ENCODE measurements at places on chromosomes 12 and 14.

GRCh38 chr14:99148131-99148530, 123.9 kb downstream of the BCL11B start:
- no peak for DNase-seq

DNA sequence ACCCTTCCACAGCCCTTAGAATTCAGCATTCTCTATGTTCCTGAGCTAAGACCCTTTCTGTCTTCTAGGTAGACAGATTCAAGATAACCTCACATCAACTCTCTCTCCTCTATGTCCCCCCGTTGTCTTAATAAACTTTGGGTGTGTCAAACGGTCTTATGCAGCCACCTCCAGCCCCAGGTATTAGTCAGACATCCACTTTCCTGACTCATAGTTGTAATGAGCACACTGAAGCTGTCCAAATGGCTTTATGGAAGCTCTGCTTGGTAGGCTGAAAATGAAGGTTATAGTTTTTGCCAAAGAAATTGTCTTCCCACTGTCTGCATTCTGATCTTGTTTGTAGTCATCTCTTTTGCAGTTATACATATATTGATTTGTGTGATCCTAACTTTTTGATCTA, 482.0 kb downstream of the RMST start:
- DNase-seq: no peak

GRCh38 chr14:95355422-95355821, 35.7 kb upstream of the CLMN start:
- DNase-seq: no peak

- DNase-seq: peak; percentile 16
These were observed 113.4 kb downstream of the CRADD start for GRCh38 chr12:93790472-93791152.

- DNase-seq: no peak
These were observed 1044.8 kb upstream of the FOXG1 start for GRCh38 chr14:27721760-27722159.

GRCh38 chr14:39426605-39427004, 5.6 kb downstream of the FBXO33 start:
- peak; percentile 43 for DNase-seq

DNA sequence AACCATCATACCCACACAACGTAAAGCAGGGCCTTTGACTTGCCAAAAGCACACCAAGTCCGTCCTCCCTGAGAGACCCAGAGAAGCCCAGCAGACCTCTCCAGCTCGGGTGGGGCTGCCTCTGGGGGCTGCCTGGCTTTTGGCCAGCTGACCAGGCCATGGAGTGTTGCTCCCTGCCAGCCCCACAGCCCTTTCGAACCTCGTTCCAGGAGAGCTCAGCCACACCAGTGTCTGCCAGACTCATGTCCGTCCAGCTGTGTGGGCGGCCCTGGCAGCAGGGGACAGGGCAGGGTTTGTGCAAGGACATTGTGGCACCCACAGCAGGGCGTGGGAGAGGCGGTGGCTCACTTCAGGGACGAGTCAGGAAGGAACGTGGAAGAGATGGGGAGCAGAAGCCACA, 22.6 kb upstream of the IRF2BPL start:
- DNase-seq: no peak

- no peak for DNase-seq
These were observed 276.9 kb upstream of the PRKD1 start for GRCh38 chr14:30204431-30204980.

DNA sequence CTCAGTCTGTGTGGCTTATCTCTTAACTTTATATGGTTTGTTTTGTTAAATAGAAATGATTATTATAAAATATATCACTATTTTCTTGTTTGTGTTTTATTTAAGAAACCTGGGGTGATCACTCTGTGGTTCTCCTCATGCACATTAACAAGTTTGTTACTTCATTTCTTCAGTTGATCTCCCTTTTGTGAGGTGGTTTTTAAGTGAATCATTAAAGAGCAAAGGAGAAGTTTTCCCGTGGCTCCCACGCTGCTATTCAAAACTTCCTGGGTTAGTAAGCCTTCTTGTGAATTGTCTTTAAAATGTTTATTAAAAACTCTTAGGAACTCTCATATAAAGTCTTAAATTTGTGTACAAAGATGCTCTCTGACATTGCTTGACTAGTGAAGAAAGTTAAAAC, 11.8 kb downstream of the ADIPOR2 start:
- DNase-seq: no peak

GRCh38 chr12:64745980-64746379, 13.2 kb downstream of the GNS start:
- DNase-seq: no peak

DNA sequence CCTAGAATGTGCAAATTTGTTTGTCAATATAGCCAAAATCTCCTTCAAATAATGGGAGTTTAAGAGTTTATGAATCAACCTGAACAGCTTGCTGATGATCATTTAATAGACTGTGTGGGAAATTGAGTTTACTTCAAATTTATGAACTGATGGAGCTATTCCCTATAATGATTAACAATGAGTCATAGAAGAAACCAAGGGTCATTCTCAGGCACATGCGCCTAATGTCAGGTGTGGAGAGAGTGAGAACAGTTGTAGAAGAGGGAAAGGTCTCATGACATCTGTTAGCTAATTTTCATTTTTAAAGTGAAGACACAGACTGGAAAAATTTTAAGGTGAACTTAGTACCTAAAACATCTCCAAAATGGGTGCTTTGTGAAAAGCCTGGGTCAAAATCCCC, 191.8 kb downstream of the BMP4 start:
- DNase-seq: no peak

DNA sequence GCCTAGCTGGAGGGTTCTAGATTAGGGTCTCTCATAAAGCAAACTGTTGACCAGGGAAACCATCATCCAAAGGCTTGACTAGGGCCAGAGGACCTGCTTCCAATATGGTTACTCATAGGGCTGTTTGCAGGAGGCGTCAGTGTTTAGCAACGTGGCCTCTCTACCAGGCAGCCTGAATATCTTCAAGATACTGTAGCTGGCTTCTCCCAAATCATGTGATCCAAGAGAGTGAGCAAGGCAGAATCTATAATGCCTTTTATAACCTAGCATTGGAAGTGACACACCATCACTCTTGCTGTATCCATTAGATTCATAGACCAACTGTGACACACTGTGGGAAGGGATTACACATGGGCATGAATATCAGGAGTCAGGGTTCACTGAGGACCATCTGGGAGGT, 17.3 kb downstream of the TPH2 start:
- DNase-seq: no peak

DNA sequence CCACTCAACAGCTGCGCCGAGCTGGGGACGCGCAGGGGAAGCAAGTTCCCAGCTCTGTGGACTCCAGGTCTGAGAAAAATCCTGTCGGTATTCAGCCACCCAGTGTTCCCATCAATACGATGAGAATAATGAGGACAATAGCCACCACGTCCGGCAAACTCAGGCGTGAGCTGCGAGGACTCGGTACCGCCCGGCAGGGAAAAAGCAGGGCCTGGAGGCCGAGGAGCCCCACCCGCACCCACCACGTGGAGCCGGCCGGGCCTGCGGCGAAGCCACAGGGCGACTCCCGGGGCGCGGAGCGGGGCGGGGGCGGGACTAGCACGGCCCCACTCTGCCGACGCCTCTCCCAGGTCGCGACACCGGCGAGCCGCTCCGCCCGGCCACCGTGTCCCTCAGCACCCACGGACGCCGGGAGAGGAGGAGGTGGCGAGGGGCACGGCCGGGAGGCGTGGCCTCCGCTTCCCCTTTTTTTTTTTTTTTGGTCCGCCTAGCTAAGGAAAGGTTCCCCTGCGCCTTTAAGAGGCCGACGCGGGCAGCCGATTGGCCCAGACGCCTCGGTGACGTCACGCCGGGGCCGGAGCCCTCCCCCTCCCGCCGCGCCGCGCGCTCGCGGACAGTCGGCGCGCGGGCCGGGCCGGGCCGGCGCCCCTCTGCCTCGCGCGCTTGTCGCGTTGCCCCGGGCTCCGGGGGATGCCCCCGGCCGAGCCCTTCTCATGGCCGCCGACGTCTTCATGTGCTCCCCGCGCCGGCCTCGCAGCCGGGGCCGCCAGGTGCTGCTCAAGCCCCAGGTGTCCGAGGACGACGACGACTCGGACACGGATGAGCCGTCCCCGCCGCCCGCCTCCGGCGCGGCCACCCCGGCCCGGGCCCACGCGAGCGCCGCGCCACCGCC, at the start of gene MLXIP:
Gene MLXIP, plus strand, starts transcription at position 616 of the 892 bp plus-strand sequence. Its CDS starts 98 bp downstream, at position 714.
- peak; percentile 82 for DNase-seq

DNA sequence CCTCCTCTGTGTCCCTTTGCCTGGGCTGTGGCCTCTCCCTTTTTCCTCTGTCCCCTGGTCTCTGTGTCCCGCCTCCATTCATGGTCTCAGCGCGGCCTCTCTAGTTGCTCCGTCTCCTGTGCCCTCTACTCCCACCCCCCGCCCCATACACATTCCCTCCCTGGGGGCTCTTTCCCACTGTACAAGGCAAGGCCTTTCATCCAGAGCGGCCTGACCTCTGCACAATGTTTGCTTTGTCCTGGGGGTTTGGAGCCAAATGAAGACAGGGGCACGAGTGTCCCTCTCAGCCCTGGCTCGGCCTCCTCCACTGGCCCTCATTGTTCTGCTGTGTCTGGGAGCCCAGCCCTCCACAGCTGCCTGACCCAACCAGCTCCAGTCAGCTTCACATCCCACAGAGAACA, 678.6 kb downstream of the BCL11B start:
- no peak for DNase-seq

- DNase-seq: no peak
These were observed 70.0 kb downstream of the GALNT9 start for GRCh38 chr12:132259364-132259871.

GRCh38 chr14:105155681-105156413, 12.7 kb downstream of the JAG2 start:
- no peak for DNase-seq

DNA sequence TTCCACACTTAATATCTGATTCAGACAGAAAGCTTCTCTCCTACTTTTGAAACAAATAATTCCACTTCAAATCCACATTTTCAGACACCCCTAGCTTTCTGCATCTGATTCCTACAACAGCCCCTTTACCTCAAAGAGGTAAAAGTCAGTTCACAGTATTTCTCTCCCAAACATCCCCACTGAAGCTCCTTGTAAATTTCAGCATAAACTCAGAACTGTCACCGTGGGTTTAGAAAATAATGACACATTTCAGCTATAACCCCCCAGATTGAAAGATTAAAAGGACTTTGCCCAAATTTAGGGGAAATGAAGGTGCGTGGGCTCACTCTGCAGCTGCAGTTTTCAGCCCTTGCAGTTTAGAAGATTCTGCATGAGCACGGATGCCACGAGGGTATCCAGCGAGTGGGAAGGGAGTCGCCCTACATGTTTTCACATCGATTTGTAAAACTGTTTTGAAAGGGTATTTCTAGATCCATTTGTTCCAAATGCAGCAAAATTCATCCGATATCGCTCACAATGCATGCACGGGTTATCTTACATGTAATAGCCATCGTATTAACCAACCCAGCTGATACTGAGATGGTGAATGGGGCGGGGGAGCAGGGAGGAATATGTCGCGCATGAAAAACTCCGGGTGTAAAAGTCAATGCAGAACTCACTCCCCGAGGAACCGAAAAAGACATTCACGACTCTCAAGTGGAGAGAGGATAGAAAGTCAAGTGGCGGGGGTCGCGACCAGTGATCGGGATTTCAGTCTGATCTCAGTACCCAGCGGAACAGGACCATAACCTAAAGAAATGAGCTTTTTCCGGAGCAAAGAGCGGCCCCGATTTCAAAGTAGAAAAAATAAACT, 5.0 kb upstream of the CCND2 start:
- no peak for DNase-seq

GRCh38 chr12:117882181-117882580, 86.6 kb downstream of the KSR2 start:
- DNase-seq: no peak

- no peak for DNase-seq
These were observed 12.3 kb upstream of the TAMALIN start for GRCh38 chr12:51994539-51994820.

GRCh38 chr12:20832911-20833310, 22.4 kb downstream of the SLCO1B3 start:
- no peak for DNase-seq

DNA sequence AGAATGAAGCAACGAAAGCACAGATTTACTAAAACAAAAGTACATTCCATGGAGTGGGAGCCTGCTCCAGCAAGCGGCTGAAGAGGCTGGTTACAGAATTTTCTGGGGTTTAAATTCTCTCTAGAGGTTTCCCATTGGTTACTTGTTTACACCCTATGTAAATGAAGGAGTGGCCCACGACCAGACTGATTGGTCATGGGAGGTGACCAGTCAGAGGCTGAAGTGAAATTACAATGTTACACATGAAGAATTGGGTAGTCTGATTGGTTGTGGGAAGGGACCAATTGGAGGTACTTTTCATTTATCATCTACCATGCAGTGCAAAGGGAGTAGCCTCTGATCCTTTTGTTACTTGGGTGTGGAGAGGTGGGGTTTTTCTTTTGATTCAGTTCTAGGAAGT, 36.2 kb upstream of the APPL2 start:
- no peak for DNase-seq

GRCh38 chr12:4736091-4736490, 15.9 kb downstream of the GALNT8 start:
- no peak for DNase-seq

DNA sequence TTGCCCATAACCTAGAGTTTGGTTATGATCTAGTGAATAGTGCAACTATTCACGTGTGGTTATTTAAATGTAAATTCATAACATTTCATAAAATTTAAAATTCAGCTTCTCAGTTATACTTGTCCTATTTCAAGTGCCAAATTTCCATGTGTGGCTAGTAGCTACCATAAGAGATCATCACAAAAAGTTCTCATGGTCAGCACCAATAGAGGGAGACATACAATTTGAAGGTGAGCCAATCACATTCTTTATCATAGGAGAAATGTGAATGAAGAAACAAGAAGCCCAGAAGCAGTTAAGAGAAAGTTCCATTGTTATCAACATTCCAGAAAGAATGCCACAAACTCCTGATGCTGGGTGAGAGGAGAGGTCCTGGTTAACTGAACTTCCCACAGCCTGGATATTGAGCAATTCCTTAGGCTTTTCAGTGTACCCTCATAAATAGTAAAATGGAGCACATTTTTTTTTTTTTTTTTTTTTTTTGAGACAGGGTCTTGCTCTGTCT, 892.9 kb upstream of the USP15 start:
- no peak for DNase-seq

- no peak for DNase-seq
These were observed 12.3 kb upstream of the HSP90B1 start for GRCh38 chr12:103917873-103918272.

DNA sequence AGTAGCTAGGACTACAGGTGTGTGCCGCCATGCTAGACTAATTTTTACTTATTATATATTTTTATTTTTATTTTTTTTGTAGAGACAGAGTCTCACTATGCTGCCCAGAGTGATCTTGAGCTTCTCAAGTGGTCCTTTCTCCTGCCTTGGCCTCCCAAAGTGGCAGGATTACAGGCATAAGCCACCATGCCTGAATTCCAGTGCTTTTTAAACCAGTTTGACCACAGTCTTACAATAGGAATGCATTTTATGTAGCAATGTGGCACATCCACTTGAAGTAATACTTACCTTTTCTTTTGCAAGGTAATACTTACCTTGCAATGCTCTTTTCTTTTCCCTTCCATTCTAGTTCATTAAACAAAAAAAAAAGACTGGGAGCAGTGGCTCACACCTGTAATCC, 38.0 kb upstream of the CPM start:
- DNase-seq: no peak

- no peak for DNase-seq
These were observed 2.7 kb upstream of the KLC1 start for GRCh38 chr14:103626146-103626850.

All from SW 1271 (cell line).